Stimulated activated CD4-positive, alpha-beta T cell treated with anti-CD3 and anti-CD28 coated beads, Interleukin-1b, Interleukin-23, amount 100 ng/mL, for 24 hours (primary cell): ENCODE measurements at places on chromosomes 12 and 14.

- no peak for DNase-seq
Observed at GRCh38 chr14:72786378-72787350, 107.2 kb downstream of the DPF3 start.

DNA sequence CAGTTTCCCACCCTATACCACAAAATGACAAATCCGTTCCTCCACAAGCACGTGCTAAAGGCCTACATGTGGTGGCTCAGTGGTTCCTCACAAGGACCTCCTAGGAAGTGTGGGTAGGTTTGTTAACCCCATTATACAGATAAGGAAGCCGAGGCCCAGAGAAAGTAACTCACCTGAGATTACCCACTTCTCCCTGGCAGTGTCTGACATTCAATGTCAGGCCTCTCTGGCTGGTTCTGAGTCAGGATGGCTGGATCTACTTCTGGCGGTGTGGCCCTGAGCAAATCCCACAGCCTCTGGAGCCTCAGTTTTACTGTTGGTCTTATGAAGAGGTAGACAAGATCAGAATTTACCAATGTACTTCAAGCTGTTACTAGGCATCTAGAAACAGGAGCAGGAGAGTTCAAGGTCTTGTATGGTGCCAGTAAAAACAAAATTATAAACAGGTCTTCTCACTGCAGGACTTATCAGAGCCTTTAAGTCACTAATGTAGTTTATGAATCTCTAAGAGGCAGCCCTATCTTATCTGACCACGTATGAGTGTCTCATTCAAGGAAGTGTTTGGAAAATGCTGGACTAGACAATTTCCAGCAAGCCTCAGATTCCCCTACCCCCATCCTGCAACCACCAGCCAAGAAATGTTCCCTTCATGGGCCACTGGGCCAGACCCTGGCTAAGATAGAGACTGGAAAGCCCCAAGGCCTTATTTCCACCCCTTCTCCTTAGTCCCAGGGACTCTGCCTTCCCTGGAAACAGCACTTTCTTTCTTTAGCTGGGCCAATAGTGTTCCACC, 4.2 kb downstream of the HSPB8 start:
- no peak for DNase-seq

DNA sequence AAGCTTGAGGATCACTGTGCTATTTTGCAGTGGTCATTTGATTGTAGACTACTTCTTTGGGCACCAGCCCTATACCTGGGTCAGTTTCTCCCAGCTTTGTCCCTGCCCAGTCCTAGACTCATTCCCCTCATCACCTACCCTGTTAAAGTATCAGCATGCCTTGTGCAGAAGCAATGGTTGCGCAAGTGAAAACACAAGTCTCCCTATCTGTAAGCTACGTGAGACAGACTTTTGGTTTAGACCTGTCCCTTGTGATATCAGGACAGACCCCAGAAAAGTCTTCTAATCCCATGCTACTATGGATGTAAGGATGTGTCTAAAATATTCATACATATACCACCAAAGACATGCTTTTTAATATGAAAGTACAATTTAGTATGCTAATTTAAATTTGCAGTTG, 88.8 kb upstream of the ATP2B1 start:
- no peak for DNase-seq

DNA sequence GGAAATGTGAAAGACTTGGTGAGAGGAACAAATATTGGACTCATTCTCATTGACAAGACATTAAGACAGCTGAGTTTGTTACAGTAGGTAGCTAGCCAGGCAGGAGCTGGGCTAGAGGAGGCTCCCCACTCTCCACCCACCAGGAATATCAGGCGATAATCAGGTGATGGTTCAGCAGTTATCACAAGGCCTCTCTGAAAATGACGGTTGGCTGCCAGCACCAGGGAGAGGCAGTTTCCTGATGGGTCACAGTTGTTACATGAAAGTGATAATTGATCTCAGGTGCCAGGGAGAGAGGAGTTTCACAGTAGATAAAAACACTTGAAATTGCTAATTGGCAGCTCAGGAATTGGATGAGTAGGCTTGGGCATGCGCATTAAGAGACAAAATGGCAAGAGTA, 116.5 kb downstream of the TMTC2 start:
- DNase-seq = no peak

DNA sequence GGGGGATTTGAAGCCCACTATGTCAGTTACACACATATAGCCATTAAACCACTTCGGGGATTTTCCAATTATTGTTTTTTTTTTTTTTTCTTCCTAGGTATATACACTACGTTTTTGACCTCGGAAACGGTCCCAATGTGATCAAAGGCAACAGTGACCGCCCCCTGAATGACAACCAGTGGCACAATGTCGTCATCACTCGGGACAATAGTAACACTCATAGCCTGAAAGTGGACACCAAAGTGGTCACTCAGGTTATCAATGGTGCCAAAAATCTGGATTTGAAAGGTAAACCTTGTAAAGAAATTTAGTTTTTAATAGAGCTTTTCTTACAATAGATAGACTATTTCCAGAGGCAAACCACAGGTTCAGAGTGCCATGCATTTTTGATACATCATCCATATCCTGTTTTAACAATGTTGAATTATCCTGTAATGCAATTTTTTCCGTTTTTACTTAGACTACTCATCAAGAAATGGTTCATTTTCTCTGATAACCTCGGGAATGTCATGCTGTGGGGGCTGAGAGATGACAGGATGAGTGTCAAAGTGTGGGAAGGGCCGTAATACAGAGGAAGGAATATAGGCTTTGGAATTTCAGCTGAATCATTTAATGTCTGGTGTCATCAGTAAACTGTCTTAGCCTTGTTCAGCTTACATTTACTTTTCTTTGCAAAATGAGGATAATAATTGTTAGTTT, 797.1 kb downstream of the NRXN3 start:
- no peak for DNase-seq

GRCh38 chr14:39857376-39858055, 425.3 kb upstream of the FBXO33 start:
- no peak for DNase-seq

DNA sequence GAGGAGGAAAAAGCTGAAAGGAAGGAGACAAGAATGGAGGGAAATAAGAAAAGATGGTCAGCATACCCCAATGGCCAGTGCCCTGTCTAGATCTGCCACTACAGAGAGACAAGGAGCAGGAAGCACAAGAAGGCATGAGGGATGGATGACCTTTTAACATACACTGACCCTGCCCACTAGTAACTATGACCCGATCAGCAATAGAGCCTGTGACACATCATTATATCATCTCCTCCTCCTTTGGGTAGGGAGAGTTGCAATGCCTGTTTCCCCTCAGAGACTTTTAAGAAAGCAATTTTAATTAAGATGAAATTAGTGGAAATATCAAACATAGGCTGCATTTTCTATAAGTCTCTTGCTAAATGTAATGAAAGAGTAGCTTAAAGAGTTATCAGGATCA, 4.7 kb upstream of the SLC2A13 start:
- no peak for DNase-seq

- peak; percentile 62 for DNase-seq
Observed at GRCh38 chr12:4857472-4858291, 52.0 kb upstream of the KCNA1 start.

- DNase-seq = no peak
Observed at GRCh38 chr12:53924521-53925405, 13.9 kb upstream of the HOXC13 start.

GRCh38 chr12:20194171-20194570, 174.2 kb upstream of the PDE3A start:
- DNase-seq = no peak

DNA sequence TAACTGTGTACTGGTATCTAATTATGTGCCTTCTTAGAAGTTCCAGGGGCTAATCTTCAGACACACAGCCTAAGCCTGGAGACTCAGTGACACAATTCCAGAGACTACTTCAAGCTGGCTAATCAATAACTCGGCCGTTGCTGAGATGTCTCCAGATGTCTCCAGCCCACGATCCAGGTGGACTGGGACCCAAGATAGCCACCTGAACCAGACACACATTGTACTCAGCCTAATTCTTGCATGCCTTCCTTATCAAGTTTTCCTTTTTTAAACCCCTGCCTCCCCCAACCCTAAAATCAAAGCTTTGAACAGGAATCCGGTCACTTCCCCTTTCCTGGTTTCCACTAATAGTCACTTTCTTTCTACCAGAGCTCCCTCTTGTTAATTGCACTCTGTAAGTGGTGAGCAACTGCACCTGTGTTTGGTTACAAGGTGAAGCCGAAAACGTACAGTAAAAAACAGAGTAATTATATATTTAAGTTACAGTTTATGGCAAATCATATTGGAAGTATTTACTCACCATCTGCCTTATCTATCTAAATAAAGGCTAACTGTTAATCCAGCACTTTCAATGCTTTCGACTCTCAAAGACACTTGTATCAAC, 39.8 kb upstream of the PTGDR start:
- DNase-seq = no peak

GRCh38 chr14:87810711-87811110, 182.3 kb downstream of the GALC start:
- no peak for DNase-seq

DNA sequence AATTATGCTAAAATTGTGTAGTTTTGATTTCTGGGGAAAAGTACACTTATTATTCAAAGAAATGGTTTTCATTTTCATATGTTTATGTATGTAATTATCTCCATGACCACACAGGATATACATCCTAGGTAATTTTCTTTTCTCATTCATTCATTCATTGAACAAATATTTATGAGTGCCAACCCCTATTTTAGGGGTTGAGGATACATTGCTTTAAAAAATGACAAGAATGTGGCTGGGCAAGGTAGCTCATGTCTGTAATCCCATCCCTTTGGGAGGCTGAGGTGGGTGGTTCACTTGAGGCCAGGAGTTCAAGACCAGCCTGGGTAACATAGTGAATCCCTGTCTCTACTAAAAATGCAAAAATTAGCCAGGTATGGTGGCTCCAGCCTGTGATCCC, 40.9 kb downstream of the SGPP1 start:
- no peak for DNase-seq

DNA sequence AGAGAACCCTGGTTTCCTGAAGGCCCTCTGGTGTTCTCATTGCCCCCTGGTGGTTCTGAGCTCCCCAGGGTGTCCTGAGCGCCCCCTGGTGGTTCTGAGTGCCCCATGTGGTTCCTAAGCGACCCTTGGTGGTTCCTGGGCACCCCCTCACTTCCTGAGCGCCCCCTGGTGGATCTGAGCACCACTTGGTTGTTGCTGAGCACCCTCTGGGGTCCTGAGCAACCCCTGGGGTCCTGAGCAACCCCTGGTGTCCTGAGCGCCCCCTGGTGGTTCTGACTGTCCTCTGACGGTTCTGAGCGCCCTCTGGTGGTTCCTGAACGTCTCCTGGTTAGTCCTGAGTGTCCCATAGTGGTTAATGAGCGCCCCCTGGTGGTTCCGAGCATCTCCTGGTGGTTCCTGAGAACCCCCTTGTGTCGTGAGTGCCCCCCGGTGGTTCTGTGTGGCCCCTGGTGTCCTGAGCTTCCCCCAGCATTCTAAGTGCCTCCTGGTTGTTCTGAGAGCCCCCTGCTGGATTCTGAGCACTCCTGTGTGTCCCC, 568.3 kb downstream of the TMEM121 start:
- DNase-seq = no peak

GRCh38 chr12:94152292-94153078, 4.1 kb downstream of the PLXNC1 start:
- no peak for DNase-seq

- no peak for DNase-seq
Observed at GRCh38 chr14:84546236-84546635, 983.7 kb upstream of the FLRT2 start.

GRCh38 chr14:68825729-68826128, 32.9 kb upstream of the ZFP36L1 start:
- no peak for DNase-seq

- no peak for DNase-seq
Observed at GRCh38 chr12:25074954-25075353, 120.0 kb downstream of the DNAI7 start.

DNA sequence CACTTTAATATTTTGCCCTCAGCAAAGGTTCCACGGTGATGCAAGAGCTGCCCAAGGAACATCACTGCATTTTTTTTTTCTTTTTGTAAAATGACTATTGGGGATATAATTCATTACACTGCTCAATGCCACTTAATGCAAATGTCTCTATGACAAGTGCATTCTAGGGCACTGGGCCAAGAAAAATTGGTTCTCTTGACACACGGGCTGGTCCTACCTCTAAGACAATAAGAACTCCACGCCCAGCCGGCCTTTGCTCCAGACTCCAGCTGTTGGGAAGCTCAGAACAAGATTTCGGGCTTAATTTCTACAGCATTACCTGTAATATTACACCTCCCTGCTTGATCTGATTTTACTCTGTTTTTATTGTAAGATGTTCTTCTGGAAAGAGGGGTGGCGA, 48.8 kb upstream of the VRK1 start:
- no peak for DNase-seq

DNA sequence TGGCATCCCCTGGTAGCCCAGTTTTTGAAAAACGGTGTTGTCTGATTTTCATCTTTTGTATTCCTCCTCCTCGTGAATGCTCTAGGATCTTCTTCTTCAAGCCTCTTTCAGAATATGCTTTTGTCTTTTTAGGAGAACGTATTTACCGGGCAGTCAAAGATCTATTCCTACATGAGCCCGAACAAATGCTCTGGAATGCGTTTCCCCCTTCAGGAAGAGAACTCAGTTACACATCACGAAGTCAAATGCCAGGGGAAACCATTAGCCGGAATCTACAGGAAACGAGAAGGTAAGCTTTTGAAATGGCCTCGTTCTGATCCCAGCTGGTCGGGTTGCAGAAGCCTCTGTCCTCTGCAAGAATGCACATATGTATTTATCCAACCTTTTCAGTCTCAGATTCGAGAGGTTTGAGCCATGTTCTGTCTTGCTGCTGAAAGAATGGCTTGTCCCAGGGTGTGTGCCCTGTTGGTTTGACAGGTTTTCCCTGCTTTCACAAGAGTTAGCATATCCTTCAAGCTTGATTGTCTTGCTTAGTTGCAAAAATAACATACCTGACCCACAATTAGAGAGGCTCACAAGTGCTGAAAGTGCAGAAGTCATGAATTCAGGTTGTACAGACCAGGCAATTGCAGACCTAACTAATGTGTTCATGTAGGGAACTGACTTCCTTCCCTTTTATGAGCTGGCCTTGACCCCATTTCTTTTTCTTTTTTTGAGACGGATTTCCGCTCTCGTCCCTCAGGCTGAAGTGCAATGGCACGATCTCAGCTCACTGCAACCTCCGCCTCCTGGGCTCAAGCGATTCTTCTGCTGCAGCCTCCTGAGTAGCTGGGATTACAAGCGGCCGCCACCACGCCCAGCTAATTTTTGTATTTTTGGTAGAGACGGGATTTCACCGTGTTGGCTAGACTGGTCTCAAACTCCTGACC, 6.8 kb downstream of the KMT5A start:
- no peak for DNase-seq

GRCh38 chr14:57883061-57883460, 17.2 kb upstream of the SLC35F4 start:
- DNase-seq = no peak

GRCh38 chr12:47736877-47737676, 11.8 kb upstream of the ENDOU start:
- no peak for DNase-seq

DNA sequence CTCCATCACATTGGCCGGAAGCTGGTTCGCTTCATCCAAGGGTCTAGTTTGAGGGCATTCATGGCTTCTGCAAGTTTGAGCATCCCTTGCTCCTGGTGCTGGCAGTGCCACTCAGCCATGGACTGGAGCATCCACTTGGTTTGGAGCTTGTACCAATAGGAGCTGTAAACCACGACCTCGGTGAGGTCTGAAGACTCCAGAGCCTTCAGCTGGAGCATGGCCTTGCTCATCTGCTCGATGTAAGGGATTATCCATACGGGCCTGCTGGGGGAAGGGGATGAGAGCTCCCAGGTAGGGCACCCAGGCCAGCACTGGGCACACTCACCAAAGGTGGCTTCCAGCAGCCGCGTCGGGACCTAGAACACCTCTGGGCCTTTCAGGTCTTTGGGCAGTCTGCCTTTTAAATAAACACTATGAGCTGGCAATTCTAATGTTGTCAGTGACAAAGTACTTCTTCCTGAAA, 13.5 kb downstream of the FOS start:
- no peak for DNase-seq
